GM12878 (cell line): ENCODE measurements at places on chromosomes 3 and 15. TPM values are rescaled to one million over a fixed set of nuclear protein-coding genes. Genes with fewer than 3 reads are reported as not detected.

Gene FOXP1
- total RNA-seq, result 0.90 and 1.6 TPM in 2 replicates

DNA sequence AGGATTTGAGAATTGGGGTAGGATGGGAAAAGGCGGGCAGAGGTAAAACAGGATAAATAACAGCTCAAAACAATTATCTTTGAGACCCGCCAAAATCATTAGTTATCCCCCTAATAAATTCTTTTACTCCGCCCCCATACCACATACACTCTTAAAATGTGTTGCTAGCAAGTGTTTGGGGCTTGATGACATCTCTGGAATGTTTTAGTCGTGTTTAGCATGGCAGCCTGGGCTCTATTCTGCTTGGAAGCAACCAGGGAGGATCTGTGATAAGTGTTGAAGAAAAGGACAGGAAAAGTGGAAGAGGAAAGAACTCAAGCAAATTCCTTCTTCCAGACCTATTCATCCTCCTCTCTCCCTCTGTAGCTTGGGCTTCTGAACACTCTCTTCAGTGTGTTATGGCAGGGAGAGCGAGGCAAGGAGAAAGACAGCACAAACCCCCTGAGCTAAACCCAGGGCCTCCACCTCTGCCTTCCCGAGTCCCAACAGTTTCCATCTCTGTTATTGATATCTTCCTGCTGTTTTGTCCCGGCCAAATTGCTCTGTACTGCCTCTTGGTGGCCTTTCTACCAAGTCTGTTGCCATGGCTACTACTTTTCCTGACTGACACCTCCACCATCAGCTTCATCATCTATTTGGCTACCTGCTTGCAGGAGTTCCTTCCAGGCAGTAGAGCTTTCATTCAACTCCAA is 135.8 kb downstream of the RPL22L1 start:
- DNase-seq, result no peak
- 0 out of 2 replicates have a peak, but pooled peaks cover 3% of the 10 kb centered on the region for H3K27me3 ChIP-seq
- no peak overlapping the region for H3K27ac ChIP-seq
- H3K4me1 ChIP-seq, result no peaks in the 10 kb centered on the region

Gene SAMD7
- not detected in 2 replicates for total RNA-seq

GRCh38 chr3:38468765-38469164 is 15.1 kb downstream of the ACVR2B start:
- DNase-seq, result no peak
- H3K4me3 ChIP-seq, result no peak overlapping the region
- no peaks in the 10 kb centered on the region for H3K36me3 ChIP-seq
- no peak overlapping the region for H3K27ac ChIP-seq
- no peaks in the 10 kb centered on the region for H3K27me3 ChIP-seq

- peaks cover 7% of the 10 kb centered on the region for H3K4me1 ChIP-seq
- no peak overlapping the region for H3K4me3 ChIP-seq
- DNase-seq, result no peak
- H3K36me3 ChIP-seq, result no peaks in the 10 kb centered on the region; the same call in 1 of the 2 replicates
Observed at GRCh38 chr3:113783463-113783862, 36.6 kb downstream of the ATP6V1A start.

GRCh38 chr3:147034359-147034758 is 372.0 kb downstream of the ZIC4 start:
- no peak overlapping the region for H3K4me3 ChIP-seq
- no peaks in the 10 kb centered on the region for H3K36me3 ChIP-seq
- no peak for DNase-seq
- H3K4me1 ChIP-seq, result no peaks in the 10 kb centered on the region
- H3K27ac ChIP-seq, result no peak overlapping the region
- H3K27me3 ChIP-seq, result no peaks in the 10 kb centered on the region
